NK-92 treated with Interleukin-12 subunit alpha and Interleukin-12 subunit beta, amount 100 ng/mL, for 24 hours (cell line): ENCODE measurements at places on chromosomes 7 and 10.

DNA sequence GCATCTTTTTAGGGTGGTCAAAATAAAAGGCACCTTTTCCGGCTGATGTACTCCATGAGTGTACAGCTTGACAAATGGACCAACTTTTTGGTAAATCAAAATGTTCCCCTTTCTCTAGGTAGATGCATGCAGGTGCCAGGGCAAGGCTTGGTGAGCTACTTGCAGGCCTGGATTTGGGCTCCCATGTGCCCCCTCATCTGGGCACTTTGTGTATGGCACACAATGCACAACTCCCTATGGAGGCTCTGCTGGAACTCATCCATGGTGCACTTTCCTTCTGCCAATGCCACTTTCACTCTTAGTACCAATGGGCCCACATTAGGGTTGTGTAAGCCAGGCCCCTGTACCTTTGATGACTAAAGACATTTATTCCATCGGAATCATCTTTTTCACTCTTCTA lies 300.8 kb downstream of the SDHAF3 start:
- DNase-seq, result no peak

DNA sequence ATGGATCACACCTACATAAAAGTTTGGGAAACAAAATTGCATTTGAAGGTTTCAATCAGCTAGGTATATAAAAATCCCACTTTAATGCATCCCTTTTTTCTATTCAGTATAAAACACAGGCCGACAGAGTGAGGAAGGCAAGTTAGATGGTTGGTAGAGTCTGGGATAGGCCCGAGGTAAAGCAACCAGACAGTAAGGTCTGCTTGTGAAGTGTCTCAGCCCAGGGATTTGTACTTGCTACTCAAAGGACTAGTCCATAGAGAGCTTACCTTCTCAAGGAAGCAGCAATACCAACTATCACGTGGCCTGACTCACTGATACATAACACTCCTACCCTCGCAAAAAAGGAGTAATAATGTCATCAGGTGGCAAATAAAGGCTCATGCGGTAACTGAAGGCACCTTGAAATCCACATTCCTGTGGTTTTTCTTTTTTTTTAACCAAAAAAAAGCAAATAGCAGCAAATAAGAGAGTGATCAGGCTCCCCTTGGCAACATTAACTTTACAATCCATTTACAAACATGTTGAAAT lies 56.2 kb upstream of the ATP6V0A4 start:
- no peak for DNase-seq

DNA sequence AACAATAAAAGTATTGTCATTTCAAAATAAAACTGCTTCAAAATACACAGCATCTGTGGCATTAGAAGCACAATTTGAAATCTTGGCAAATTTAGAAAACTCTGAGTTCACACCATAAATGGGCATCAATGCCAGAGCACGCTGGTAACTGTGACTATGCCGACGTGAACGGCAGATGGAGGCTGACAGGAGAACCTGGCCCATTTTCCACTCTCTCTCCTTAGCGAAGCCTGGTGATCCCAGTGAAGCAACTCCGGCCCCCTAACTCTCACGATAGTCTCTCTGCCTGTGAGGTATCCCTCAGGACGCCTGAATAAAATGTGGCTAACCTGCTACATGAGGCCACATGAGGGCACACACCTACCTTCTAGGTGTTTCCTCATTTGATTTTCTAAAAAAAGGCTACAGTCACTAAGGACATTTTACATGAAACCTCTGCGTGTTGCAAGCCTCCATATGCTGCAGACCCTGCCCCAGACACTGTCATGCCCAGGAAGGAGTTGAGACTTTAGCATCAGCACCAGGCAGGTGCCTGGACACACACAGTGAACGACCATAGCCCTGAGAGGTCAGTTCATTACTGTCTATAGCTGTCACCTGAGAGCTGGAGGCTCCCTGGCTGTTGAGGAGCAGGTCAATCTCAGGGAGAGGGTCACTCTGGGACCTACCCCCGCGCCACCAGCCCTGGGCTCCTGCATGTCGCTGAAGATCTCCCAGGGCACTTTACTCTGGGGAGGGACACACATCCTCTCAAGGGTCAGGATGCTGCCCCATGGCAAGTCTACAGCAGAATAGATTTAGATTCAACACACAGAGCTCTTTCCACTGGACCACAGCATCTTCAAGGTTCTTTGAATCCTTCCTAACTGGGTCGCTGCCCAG lies 62.9 kb upstream of the CAMK2B start:
- no peak for DNase-seq

GRCh38 chr10:121645696-121646095 lies 47.5 kb upstream of the FGFR2 start:
- no peak for DNase-seq

GRCh38 chr7:27111751-27112277 lies 9.3 kb upstream of the HOXA2 start:
- DNase-seq, result no peak

DNA sequence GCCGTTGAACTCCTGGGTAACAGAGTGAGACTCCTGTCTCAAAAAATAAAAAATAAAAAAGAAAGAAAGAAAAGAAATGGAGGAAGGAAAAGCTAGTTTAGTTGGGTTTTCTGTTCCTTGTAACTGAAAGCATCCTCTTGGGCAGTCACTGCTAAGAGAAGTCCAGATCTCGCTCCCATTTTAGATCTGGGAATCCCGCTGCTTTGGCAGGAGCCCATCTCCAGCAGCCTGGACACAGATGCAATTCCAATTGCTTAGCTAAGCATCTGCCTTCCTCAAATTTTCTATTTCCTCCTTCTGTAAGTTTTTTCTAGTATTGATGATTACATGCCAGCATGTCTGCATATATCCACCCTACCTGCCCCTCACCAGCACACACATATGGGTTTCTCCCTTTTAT lies 54.1 kb downstream of the DENND2A start:
- no peak for DNase-seq

GRCh38 chr10:76902949-76903348 lies 734.7 kb downstream of the KCNMA1 start:
- DNase-seq, result no peak

DNA sequence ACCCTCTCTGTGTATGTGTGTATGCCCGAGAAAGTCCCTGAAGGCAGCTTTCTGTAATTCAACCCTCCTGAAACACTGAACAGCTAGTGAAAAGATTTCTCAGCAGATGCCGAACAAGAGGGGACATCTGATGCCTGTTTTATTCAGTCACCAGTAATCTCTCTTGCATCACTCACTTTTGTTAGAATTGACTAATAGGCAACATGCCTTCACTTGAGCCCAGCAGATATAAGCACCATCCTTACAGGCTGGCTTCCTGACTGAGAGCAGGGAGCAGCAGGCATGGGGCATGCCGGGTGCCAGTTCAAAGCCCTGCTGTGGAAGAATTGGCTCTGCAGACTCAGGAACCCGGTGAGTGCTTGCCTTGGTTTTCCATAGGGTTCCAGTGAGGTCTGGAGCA lies at the start of gene ABCA13:
TSS of gene ABCA13 (plus strand) at position 257 of the 400 bp plus-strand sequence. CDS start at position 283, 26 bp downstream.
- DNase-seq, result no peak

GRCh38 chr10:120492346-120492745 lies 35.3 kb downstream of the PLPP4 start:
- no peak for DNase-seq

- DNase-seq, result no peak
Observed at GRCh38 chr7:94578614-94579013, 69.0 kb downstream of the CASD1 start.

- DNase-seq, result peak; percentile 65
Observed at GRCh38 chr10:5684971-5685763, 529 bp downstream of the TASOR2 start.

DNA sequence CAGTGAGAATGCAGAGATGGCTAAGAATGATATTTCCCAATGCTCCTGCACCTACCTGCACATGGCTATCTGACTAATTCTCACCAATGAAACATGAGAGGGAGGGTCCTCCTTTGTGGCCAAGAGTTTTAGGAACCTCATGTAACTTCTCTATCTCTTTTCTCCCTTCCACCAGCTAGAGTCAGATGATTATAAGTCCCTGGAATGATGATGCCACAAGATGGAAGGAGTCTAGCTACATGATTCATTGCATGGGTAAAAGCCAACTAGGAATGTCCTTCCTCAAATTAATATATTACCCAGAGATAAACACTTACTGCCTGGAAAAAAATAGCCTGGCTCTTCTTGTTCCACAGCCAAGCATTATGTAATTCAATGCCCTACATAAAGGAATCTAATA lies 55.1 kb upstream of the AASS start:
- DNase-seq, result no peak

DNA sequence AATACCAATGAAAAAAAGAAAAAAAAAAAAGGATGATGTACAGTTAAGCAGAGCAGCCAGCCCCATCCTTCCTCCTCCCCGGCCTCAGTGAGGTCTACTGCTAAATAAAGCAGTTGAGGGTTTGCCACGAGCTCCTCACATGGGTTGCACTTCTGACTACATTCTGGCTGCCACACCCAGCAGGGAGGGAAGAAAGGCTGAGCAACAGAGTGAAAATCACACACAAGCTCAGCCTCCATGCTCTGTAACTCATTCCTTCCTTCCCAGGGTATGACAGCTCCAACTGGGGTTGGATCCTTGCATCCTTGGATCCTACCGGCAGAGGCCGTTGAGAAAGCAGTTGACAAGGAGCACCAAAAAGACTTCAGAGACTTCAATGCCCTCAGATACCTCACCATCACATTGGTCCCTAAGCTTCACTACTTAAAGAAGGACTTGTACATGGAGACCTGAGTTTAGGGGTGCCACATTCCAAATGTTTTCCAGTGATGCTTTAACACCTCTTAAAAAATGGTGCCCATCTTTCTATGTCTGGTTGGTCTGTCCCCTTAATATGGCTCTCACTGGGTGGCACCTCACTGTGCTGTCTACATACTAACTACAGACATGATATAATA lies 52.9 kb upstream of the PIK3CG start:
- DNase-seq, result no peak

- DNase-seq, result no peak
Observed at GRCh38 chr7:143351060-143351459, 11.5 kb downstream of the FAM131B start.

DNA sequence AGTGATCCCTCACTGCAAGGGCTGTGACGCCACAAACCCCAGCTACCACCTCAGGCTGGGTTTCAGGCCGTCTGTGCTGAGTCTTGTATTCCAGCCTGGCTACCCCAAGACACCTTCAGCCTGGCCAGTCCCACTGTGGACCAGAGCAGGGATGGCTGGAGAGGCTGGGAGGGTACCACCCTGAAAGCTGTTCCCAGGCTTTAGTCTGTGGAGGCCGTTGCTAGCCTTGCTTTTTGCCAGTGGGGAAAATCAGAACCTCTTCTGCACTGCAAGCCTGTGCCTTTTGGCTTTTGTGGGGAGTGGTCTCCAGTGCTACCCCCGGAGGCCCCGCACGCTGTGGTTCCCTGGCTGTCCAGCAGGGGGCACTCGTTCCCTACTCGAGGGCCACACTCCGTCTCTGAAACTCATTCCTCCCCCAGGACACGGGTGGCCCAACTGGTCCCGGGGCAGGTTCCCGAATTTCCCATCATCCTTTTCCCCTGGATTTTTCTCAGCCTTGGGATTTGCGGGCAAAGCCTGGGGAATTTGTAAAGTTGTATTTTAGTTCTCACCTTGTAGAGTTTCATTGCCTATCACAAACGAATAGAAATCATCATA lies 128.4 kb upstream of the BTBD16 start:
- DNase-seq, result peak; percentile 5

DNA sequence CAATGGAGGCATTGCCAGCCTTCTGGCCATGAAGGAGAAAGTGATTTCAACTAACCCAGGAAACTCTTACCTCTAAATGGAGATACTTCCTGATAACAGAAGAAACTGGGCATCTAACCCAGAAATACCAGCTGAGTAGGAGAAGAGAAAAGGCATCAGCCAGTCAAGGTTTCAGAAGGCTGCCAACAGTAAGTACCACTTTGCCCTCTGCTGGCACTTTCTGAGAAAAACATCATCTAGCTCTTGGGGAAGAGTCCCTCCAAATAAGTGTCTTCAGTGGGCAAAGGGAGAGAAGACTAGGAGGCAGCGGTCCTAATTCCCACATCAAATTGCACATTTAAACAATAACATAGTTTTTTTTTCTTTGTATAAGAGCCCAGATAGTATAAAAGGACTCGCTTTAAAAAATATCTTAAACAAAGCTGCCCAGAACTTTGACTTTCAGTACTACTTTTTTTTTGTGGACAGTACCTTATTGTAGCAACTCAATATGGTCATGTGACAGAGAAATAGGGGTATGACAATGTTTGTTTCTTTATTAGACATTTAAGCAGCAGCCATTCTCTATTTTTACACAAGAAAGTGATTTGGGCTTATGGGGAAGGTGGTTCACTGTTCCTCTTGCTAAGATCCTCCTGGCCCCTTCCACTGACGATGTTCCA lies 157.3 kb downstream of the CTTNBP2 start:
- no peak for DNase-seq

DNA sequence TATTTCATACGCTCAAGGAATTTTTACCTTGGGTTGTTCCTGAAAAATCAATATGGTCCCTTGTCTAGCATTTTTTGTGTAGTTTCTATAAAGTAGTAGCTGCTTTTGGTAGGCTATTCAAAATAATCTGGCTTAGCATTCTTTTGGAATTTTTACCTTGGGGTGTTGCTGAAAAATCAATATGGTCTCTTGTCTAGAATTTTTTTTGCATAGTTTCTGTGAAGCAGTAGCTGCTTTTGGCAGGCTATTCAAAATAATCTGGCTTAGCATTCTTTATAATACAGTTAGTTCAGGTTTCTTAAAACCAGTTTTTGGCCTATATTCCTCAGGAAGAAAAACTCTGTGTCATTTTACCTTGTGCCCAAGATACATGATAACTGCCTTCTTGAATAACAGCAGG lies 301.9 kb downstream of the SUGCT start:
- DNase-seq, result no peak

DNA sequence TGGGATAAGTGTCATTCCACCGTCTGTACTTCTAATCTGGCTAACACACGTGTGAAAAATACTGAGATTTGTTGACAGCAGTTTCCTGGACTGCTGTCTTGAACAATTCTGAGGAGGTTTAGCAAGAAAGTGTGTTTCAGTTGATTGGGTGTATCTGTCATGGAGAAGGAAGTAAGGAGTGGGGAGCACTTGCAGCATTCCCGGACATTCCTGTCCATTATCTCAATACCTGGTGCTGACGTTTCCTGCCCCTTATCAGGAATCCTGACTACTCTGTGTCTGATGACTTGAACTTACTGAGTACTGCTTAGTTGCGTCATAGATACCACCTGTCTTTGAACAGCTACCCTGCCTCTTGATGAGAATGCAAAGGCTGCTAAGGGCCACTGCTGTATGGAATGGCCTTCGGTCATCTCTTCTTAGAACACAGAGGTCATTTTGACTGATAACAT lies 72.0 kb upstream of the VKORC1L1 start:
- DNase-seq, result no peak

DNA sequence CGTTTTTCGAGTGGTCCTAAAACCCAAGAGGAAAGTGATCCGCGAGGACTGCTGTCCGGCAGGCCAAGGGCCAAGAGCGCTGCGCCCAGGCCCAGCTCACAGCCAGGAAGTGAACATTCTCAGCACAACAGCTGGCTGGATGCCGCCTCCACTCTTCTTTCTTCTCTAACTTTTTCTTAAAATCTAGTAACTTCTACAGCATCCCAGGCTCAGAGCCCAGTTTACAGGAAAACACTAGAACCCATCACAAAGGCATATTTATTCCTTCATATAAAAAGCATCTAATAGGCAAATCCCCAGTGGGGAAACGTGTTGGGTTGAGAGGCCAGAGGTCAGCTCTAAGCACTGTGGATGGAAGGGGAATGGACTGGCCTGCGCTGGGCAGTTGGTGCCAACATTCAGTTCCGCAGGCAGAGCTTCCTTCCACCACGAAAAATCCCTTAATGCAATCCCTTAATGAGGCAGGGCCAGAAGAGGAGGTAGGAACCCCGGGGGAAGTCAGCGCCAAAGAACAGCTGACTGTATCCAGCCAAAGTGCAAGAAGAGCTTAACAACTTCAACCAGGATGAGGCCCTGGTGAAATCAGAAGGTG lies 74.8 kb downstream of the ZRANB1 start:
- no peak for DNase-seq

GRCh38 chr10:102702742-102703141 lies 11.5 kb downstream of the ARL3 start:
- no peak for DNase-seq
